ENCODE measurements at places on chromosomes 16 and 17. TPM values are rescaled to one million over a fixed set of nuclear protein-coding genes. Genes with fewer than 3 reads are reported as not detected.

GRCh38 chr16:86640265-86640843, 62.0 kb downstream of the FOXL1 start:
- H3K4me1 ChIP-seq = no peaks in the 10 kb centered on the region
- no peak overlapping the region for H3K4me3 ChIP-seq
- H3K27ac ChIP-seq = no peak overlapping the region
- no peak for DNase-seq
- H3K27me3 ChIP-seq = peaks cover 3% of the 10 kb centered on the region
- no peaks in the 10 kb centered on the region for H3K36me3 ChIP-seq

DNA sequence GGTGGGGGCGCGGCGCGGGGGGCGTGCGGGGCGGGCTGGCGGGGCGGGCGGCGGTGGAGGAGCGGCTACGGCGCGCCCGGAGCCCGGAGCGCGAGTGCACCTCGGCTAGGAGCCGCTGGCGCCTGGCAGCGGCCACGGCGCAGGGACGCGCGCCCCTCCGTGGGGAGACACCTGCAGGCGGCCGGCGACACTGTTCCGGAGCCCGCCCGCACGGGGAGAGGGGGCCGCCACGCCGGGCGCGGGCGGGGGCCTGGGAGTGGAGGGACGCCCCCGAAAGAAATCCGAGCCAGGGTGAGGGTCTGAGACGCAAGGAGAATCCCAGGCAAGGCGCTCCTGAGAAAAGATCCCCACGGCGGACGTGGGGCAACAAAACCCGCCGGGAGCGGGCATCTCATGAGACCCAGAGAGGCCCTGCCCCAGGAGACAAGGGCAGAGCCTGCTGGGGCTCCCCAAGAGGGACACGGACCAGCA, at the start of gene GSG1L:
TSS of gene GSG1L (minus strand) at position 124 of the 471 bp plus-strand sequence. CDS start 290 bp downstream, outside the sequence.
- H3K4me1 ChIP-seq = peaks cover 3% of the 10 kb centered on the region
- DNase-seq = no peak
- H3K27me3 ChIP-seq = peaks cover 42% of the 10 kb centered on the region
- H3K27ac ChIP-seq = no peak within 1 kb of the TSS

GRCh38 chr16:35506018-35506897, 2046.8 kb downstream of the TP53TG3F start:
- H3K4me1 ChIP-seq = no peaks in the 10 kb centered on the region
- H3K4me3 ChIP-seq = no peak overlapping the region
- no peak for DNase-seq
- no peaks in the 10 kb centered on the region for H3K36me3 ChIP-seq
- no peaks in the 10 kb centered on the region for H3K27me3 ChIP-seq

- no peaks in the 10 kb centered on the region for H3K4me1 ChIP-seq
- no peak overlapping the region for H3K27ac ChIP-seq
- H3K4me3 ChIP-seq = no peak overlapping the region
- no peak for DNase-seq
- H3K36me3 ChIP-seq = no peaks in the 10 kb centered on the region
- no peaks in the 10 kb centered on the region for H3K27me3 ChIP-seq
These were observed 174.0 kb upstream of the GSE1 start for GRCh38 chr16:85438981-85439685.

DNA sequence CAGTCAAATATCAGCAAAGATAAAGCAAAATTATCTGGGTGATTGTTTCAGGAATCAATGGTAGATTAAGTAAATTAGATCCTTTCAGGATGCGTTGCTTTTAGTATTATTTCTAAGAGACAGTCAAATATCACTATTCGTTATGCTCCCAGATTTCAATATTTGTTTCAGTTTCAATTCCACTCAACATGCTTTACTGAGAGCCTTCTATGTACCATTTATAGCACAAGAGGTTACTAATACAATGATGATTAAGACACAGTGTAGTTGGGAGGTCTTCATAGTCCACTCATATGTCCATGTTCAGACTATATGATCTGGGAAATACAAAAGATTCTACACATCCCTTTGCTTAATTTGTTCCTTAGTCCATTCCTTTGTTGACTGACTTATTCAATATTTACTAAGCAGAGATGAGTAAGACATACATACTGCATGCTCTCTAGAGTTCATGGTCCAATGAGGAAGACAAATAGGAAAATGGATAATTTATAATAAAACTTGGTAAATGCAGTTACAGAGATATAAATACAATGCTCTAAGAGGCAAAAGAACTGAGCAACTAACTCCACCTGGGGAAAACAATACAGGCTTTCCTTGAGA, 88.2 kb upstream of the NOG start:
- no peak for DNase-seq
- no peaks in the 10 kb centered on the region for H3K36me3 ChIP-seq
- H3K4me3 ChIP-seq = no peak overlapping the region
- H3K4me1 ChIP-seq = no peaks in the 10 kb centered on the region
- peaks cover 2% of the 10 kb centered on the region for H3K27me3 ChIP-seq
- no peak overlapping the region for H3K27ac ChIP-seq

GRCh38 chr17:2023692-2024571, 1.2 kb downstream of the RTN4RL1 start:
- peaks cover 27% of the 10 kb centered on the region for H3K27me3 ChIP-seq
- DNase-seq = peak; percentile 55
- H3K27ac ChIP-seq = no peak overlapping the region
- H3K36me3 ChIP-seq = no peaks in the 10 kb centered on the region

DNA sequence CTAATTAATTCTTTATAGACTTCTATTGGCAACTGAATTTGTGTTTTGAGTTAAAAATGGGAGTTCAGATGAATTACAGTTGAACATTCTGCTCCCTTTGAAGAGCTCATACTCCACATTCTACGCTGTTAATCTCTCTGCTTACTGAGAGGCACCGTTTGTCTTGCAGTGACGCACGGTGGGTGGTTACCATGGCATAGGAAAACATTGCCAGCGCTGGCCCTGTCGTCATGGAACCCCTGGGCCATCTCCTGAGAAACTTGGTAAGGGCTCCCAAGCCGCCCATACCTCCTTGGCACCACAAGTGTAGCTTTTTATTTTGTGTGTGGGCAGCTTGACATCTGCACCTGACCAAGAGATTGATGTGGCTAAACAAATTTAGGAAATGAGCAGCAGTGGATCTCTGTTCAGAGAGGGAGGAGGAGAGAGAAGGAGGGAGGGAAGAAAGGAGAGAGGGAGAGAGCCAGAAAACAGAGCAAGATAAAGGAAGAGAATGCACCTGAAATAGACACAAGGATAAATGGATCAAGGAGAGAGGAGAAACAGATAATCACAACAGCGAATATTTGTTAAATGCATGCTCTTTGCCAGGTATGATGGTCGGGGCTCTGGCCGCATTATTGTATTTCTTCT, 398.5 kb downstream of the HAPSTR1 start:
- no peaks in the 10 kb centered on the region for H3K27me3 ChIP-seq
- H3K4me3 ChIP-seq = no peak overlapping the region
- DNase-seq = no peak

DNA sequence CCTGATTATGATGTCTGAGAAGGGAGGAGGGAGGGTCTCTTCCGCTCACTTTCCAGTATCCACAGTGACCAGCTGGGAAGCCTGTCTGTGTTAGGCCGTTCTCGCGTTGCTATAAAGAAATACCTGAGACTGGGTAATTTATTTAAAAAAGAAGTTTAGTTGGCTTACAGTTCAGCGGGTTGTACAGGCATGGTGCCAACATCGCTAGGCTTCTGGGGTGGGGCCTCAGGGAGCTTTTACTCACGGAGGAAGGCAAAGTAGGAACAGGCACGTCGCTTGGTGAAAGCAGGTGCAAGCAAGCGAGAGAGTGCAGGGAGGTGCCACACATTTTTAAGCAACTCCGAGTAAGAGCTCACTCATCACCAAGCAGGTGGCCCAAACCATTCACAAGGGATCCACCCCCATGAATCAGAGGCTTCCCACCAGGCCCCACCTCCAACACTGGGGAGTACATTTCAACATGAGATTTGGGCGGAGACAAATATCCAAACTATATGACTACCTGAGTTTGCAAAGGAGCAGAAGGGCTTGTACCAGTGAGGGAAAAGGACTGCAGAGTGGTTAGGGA, 137.5 kb downstream of the CCDC182 start:
- no peak overlapping the region for H3K4me3 ChIP-seq
- H3K27me3 ChIP-seq = no peaks in the 10 kb centered on the region
- H3K27ac ChIP-seq = peak overlapping the region; percentile 53
- peak; percentile 55 for DNase-seq
- peaks cover 74% of the 10 kb centered on the region for H3K4me1 ChIP-seq

GRCh38 chr17:41579484-41580243, 7.0 kb downstream of the KRT14 start:
- H3K27me3 ChIP-seq = peaks cover 38% of the 10 kb centered on the region
- H3K4me3 ChIP-seq = no peak overlapping the region
- H3K27ac ChIP-seq = no peak overlapping the region
- H3K4me1 ChIP-seq = no peaks in the 10 kb centered on the region

GRCh38 chr16:2337431-2338296, 2.9 kb downstream of the ABCA3 start:
- no peak overlapping the region for H3K4me3 ChIP-seq
- H3K36me3 ChIP-seq = peaks cover 2% of the 10 kb centered on the region
- peaks cover 6% of the 10 kb centered on the region for H3K27me3 ChIP-seq
- no peak overlapping the region for H3K27ac ChIP-seq
- peaks cover 18% of the 10 kb centered on the region for H3K4me1 ChIP-seq

DNA sequence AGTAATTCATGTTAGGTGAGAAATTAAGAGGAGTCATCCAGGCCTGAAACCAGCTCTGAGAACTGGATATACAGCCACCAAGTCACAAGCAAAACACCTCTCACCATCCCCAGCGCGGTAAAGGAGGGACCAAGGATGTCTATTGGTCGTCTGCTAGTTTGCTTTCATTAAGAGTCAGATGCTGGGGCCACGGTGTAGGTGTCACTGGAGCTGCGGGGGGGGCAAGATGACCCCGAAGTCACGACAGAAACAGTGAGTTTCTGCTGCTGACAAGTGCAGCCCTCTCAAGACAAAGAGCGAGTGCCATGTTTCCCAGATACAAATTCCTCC, 790 bp downstream of the NCBP3 start:
- H3K27ac ChIP-seq = peak overlapping the region; percentile 93
- peak; percentile 87 for DNase-seq
- peaks cover 30% of the 10 kb centered on the region for H3K4me1 ChIP-seq
- peaks cover 19% of the 10 kb centered on the region for H3K36me3 ChIP-seq
- peak overlapping the region; percentile 96 for H3K4me3 ChIP-seq
- peaks cover 2% of the 10 kb centered on the region for H3K27me3 ChIP-seq

DNA sequence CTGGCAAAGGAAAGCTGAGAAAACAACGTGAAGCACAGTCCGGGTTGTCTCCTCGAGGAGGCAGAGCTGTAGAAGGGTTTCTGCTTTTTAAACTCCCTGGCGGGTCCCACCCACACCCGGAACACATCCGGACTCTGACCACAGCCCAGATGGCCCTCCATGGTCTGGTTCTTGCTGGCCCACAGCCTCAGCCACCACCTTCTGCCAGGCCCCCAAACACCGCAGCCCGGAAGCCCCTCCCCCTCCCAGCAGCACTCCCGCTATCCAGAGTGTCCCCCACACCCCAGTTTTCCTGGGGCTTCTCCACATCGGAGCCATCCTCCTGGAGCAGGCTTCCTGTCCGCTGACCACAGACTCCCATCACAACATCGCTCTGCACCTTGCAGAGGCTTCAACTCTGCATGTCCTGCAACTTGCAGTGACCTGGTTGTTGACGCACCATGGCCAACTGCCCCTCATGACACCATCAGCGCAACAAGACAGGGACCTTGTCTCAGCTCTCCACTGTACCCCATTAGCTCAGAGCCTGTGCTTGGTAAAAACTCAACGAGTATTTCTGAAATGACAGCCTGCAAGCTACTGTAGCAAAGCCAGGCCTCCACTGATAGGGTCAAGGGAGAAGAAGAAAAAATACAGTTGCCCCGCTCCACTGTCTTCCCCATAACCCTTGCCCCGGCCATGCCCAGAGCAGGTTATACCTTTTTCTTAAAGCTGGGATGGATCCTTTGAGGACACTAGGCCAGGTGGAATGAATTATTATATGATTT, 129.8 kb downstream of the C16orf78 start:
- H3K27ac ChIP-seq = no peak overlapping the region
- no peak for DNase-seq
- no peaks in the 10 kb centered on the region for H3K36me3 ChIP-seq
- H3K4me3 ChIP-seq = no peak overlapping the region

GRCh38 chr17:15263206-15263579, 1.9 kb downstream of the PMP22 start:
- no peak overlapping the region for H3K27ac ChIP-seq
- H3K4me1 ChIP-seq = peaks cover 9% of the 10 kb centered on the region
- H3K4me3 ChIP-seq = no peak overlapping the region
- H3K27me3 ChIP-seq = peaks cover 76% of the 10 kb centered on the region
- no peak for DNase-seq

- H3K4me1 ChIP-seq = peaks cover 6% of the 10 kb centered on the region
- peak overlapping the region; percentile 34 for H3K4me3 ChIP-seq
- no peaks in the 10 kb centered on the region for H3K36me3 ChIP-seq
- H3K27me3 ChIP-seq = peaks cover 32% of the 10 kb centered on the region
These were observed 23.4 kb downstream of the SLC25A10 start for GRCh38 chr17:81735264-81736102.

- no peaks in the 10 kb centered on the region for H3K27me3 ChIP-seq
- no peaks in the 10 kb centered on the region for H3K36me3 ChIP-seq
- DNase-seq = peak; percentile 0
- H3K4me1 ChIP-seq = peaks cover 12% of the 10 kb centered on the region
- H3K27ac ChIP-seq = no peak overlapping the region
These were observed 194.1 kb upstream of the GSE1 start for GRCh38 chr16:85418978-85419491.

- peaks cover 42% of the 10 kb centered on the region for H3K4me1 ChIP-seq
- peaks cover 5% of the 10 kb centered on the region for H3K36me3 ChIP-seq
- no peak overlapping the region for H3K4me3 ChIP-seq
- no peak for DNase-seq
These were observed 6.0 kb downstream of the RSPRY1 start for GRCh38 chr16:57192146-57192545.

DNA sequence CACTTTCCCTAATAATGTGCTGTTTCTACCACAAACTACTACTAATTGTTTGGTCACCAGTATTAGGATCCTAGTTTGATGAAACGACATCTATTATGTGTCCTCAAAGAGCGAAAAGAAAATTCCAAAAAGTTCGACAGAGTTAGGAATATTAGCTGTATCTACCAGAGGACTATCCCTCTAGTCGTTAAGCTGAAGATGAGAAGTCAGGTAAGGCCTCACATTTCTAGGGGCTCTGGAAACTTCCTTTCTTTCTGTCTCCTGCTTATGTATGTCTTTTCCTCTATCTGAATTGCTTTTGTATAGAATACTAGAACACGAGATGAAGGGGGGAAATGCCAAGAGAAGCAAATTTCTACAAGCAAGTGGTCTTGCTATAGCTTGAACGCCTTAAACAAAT, 1.6 kb downstream of the GLG1 start:
- no peaks in the 10 kb centered on the region for H3K27me3 ChIP-seq
- DNase-seq = no peak
- H3K4me3 ChIP-seq = peak overlapping the region; percentile 98

Gene SPATA22
- not detected for total RNA-seq

Gene TPSD1
- not detected for total RNA-seq

Gene CCT6B
- 1.4 TPM for total RNA-seq

Gene GAS2L2
- total RNA-seq = 0.34 TPM

Gene EVI2A
- total RNA-seq = 31.7 TPM

Gene CIBAR2
- not detected for total RNA-seq

Gene G6PC1
- not detected for total RNA-seq

Gene KRTAP9-8
- not detected for total RNA-seq
